ENCODE measurements at places on chromosomes 2 and 18.
A peak's percentile ranks its signal among the peaks of the same experiment; 100 is the strongest.

DNA sequence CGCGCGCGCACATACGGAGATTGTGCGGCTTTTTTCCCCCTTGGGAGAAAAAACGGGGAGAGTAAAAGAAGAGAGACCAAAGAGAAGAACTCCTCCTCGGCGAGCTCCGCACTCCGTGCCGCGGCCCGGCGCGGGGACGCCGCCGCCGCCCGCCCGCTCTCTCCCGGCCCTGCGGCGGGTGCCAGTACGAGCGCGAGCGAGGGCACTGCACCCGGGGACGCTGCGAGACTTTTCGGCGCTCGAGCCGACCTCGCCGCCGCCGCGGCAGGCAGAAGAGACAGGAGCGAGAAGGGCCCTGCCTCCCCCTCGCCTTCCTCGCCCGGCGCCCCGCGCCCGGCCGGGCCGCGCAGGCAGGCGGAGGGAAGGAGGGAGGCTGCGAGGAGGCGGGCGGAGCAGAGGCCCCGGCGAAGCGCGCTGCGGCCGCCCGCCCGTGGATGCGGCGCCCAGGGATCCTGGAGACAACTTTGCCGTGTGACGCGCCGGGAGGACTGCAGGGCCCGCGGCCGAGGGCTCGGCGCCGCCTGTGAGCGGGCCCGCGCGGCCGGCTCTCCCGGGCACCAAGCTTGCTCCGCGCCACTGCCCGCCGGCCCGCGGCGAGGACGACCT lies 857 bp upstream of the INHBB start:
- no peak for DNase-seq

- no peak for DNase-seq
These were observed 104.7 kb upstream of the NOSTRIN start for GRCh38 chr2:168697668-168698121.

DNA sequence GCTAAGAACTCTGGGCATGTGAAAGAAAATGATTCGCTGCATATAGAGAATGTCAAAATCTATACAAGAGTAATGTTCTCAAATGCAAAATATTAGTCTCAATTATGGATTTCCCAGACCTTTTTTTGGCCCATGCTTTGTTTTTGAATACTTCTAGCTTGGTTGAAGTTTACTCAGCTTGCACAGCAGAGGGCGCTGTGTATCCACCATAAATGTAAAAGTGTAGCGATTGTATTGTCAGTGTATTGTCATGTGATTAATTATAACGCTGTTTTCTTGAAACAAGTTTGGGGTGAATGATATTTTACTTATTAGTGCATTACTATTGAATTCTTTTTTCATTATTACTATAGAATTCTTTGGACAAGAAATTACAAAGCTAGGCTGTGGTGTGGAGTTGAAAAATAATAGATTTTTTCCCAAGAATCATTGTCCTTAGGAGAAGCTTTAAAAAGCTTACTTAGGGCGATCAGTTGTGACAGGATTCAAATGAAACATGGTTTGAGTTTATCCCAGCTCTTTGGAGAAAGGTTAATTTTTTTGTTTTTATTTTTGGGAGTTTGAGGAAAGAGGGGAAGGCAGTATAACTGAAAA lies 98.3 kb downstream of the PIK3C3 start:
- peak; percentile 14 for DNase-seq

DNA sequence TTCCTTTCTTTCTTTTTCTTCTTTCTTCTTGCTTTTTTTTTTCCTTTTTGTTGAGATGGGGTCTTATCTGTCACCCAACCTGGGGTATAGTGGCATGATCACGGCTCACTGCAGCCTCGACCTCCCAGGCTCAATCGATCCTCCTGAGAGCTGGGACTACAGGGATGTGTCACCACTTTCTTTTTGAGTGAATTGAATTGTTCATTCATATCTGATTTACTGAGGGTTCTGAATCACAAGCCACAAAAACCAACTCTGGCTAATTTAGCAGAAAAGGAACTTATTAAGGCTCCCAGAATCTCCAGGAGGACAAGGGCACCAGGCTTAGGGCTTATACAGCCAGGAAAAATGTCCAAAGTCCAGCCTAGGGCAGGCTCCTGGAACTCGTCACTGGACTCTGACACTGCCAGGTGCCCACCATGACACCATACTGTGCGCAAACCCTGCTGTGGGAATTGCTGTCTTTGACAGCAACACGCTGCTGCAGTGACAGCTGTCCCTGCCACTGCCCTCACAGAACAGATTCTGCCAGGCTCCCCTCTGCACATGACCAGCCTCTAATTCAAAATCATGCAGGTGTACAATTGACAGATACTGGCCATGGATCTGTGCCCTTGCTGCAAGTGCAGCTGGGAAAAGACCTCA lies 42.9 kb upstream of the EML6 start:
- no peak for DNase-seq

DNA sequence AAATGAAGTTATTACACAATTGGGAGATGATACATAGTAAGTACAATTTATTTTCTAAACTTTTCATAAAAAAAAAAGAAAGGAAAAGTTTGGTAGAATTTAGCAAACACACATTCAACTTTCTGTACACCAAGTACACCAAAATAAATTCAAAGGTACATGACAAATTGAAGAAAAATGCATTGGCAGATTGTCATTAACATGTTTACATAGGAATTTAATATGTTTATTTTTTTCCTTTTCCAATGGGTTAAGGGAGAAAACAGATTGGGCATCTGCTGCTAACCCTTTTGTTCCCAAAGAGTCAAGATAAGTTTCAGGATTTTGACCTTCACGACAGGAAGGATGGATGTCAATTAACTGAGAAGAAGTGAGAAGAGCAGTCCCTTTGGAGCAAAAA lies 620.4 kb downstream of the XIRP2 start:
- DNase-seq = no peak

DNA sequence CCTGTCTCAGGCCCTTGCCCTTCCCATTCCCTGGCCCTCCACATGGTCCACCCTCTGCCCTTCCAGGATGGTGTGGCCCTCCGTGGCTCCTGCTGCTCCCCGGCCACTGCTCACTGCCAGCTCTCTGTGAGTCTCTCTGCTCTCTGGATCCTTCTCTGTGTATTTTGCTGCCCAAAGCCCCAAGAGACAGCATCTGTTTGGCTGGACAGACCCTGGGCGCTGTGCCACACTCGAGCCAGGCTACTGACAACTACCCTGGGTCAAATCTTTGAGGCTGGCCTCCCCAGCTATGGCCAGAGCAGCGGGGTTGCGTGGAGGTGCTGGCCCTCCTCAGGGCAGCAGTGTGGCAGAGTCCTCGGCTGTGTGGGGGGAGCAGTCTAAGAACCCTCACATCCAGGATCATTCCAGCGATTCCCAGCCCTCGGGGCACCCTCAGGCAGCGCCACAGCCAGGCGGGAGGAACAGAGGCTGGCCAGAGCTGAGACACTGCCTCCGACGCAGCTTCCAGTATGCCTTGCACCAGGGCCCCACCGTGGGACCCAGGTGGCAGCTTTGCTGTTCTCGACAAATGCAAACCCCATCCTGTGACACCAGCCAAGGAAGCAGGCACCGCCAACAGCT lies 139.4 kb upstream of the GLI2 start:
- DNase-seq = no peak

- no peak for DNase-seq
These were observed 55.9 kb upstream of the EPAS1 start for GRCh38 chr2:46241344-46241743.

DNA sequence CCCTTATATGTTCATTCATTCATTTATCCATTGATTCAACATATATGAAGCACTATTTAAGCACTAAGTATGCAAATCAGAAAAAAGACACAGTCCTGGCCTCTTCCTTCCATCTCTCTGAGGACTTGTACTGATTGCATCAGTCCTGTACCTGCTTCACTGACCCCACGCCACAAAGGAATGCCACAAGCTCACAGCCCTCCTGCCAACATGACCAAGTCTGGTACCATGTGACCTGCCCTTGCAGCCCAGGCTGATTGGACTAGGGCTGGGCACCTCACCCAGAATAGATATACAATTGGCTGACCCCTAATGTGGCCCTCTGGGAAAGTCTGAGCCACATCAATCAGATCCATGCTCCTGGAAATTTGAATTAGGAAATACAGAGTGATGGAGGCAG lies 196.6 kb downstream of the AGPS start:
- no peak for DNase-seq

DNA sequence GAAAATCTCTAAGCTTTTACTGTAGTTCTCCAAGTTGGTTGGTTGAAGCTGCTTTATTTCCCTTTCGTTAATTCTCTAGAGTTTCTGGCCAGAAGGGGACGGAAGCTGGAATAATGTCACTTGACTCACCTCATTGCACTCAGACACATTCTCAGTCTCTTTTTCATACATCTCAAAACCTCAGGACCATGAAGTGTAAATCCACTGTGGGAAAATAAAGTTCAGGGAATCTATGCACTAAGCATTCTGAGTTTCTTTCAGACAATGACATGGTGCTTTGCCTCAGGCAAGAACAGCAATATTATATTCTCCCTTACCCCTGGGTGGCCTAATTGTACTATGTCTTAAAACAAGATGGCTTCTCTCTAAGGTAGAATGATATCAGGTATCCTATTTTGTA lies 167.8 kb downstream of the PRPF40A start:
- no peak for DNase-seq

DNA sequence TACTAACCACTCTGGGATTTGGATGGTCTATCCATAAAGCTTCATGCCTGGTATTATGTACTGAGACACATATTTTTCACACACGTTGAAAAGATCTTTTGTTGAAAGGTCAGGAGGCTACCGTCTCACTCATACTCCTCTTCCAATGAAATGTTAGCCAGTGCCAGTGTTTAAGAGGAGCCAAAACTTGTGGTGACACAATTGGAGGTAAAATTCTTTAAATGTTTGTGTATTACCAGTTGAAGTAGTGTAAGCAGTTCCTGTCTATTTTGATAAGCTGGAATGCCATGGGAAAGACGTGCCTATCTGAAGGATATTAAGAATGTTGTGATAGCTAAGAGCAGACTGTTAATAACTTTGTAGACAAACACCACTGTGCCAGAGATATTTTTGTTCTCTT lies 32.1 kb downstream of the MARCHF7 start:
- no peak for DNase-seq

DNA sequence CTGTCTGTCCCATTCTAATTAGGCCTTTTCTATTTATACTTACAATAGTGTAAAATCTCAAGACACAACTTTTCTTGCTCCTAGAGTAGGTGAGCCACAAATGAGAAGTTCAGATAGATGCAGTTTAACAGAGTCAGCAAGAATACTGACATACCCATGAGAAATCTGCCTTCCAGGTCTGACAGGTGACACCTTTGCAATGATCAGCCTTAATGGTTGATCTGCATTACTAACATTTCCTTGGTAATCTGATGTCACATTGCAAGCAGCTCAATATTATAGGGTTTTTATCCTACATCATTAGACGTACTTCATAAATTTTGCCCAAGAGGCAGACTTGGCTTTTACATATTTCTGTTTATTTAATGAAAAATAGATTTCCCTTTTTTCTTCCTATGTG lies 359.3 kb upstream of the VWC2L start:
- no peak for DNase-seq

DNA sequence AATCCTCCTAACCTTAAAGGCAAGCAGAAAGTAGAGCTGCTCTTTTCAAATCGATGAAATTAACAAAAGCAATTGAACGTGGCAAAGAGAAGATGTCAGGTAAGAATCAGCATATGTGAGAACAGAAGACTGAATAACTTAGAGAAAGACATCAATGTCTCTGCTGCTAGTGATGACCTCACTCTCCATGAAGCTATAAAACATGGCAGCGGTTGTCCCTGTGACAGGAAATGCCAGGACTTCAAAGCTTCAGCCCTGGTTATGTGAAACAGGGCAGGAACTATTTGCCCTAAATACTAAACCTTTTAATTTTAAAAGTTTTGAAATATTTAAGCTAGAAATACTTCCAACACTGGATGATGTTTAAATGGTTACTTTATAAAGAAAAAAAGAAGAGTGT lies 383.7 kb downstream of the XIRP2 start:
- no peak for DNase-seq

- no peak for DNase-seq
These were observed 36.3 kb upstream of the SMAD7 start for GRCh38 chr18:48986851-48987761.

DNA sequence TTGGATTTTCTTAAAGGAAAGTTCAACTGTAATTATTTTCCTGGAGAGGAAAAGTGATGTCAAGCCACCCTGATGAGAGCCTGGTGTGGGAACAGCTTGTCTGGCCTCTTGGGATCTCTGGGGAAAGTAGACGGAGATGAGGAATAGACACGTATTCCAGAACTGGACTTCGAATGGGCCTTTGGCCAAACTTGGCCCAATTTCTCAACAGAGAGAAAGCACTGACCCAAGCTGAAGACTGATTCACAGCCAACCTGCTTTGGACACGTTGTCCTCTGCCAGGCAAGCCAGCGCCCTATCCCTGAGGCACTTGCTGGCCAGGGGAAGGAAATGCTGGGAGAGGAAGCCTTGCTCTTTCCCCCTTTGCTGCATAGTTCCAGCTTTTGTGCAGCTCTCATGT lies 70.8 kb upstream of the CTAGE1 start:
- DNase-seq = no peak

GRCh38 chr2:196926562-196927375 lies at the start of gene PGAP1:
Gene PGAP1 (minus strand): TSS chr2:196926707. CDS start chr2:196926616, 91 bp downstream.
- peak; percentile 65 for DNase-seq

GRCh38 chr2:127218812-127219170 lies 1.3 kb downstream of the CYP27C1 start:
- DNase-seq = no peak

- no peak for DNase-seq
These were observed 107.9 kb downstream of the CABLES1 start for GRCh38 chr18:23243178-23243577.

Data from stimulated activated CD8-positive, alpha-beta memory T cell treated with anti-CD3 and anti-CD28 coated beads, Interleukin-7, amount 100 ng/mL, for 1 hour (primary cell).